ENCODE measurements at places on chromosomes 12 and 14.

DNA sequence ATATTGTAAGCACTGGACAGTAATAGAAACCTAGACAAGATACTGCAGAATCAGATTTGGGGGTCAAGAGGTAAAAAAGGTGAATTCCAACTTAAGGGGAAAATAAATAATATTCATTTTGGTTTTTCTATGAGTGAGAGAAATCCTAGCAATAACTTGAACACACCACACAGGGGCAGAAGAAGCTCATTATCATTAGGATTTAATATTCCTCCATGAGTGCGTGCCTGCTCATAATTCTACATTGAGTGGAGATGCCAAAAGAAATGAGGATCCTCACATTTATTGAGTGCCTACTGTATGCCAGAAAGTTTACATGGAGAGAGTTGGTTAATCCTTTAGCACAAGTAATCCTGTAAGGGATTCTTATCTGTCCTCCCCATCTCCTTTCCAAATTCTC is 40.5 kb upstream of the C14orf132 start:
- DNase-seq: no peak

DNA sequence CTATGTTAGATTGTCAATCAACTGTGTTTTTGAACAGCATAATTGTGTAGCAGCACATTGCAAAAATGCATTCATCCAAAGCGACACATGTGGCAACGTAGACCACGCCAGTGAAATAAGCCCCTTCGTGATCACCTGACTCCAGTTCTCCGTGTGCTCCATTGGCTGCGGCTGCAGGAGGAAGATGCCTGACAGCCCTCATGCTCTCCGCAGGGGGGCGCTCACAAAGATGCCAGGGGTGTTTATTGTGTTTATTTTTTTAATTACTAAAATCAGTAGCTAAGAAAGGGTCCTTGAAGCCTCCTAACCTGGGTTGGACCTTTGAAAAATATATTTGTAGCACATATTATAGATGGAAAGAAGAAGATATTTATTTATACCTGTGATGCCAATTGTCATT is 116.3 kb downstream of the SLC15A4 start:
- no peak for DNase-seq

DNA sequence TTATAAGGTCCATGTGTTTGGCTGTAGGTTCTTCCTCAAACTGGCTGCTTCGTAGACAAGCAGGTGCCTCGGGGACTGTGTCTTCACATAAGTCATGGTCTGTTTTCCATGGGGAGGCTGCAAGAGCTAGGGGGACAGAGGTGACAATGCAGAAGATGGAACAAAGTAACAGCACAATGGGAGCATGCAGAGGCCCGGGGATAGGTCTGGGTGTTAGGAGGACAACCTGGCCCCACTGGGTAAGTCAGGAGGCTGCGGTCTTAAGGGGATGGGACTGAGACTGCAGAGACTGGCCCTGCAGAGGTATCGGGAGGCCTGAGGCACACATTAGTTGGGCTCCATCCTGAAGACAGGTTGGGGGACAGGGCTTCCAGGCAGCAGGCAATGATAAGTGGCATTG is 88.9 kb downstream of the NTF3 start:
- no peak for DNase-seq

DNA sequence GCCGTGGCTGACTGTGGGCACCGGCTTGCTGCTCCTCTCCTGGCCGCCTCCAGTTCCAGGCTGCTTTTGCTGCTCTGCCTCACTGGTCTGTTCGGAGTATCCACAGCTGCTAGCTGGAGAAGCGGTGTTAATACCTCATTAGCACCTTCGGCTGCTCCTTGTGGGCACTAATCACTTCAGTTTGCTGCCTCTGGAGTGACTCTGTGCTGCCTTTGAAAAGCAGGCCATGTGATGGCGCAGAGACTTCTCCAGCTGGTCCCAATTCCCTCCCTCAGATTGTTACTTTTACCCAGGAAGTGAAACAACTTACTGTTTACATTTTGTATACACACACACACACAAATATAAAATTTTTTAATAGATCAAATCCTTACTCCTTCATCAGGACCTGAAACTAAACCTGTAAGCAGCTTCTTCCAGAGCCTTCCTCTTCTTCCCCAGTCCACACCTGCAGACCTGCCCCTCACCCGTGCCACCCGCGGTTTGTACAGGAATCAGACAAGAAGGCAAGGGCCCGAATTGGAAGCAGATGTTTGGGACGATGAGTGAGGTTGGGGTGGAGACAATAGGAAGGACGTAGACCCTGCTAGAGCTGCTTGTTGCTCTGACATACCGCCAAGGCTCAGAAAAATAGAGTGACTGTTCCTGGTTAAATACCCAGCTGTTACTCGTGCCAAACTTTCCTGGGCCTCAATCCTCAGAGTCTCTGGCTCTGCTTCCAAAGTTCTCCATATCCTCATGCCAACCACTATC is 41.5 kb upstream of the LTBP2 start:
- DNase-seq: no peak

DNA sequence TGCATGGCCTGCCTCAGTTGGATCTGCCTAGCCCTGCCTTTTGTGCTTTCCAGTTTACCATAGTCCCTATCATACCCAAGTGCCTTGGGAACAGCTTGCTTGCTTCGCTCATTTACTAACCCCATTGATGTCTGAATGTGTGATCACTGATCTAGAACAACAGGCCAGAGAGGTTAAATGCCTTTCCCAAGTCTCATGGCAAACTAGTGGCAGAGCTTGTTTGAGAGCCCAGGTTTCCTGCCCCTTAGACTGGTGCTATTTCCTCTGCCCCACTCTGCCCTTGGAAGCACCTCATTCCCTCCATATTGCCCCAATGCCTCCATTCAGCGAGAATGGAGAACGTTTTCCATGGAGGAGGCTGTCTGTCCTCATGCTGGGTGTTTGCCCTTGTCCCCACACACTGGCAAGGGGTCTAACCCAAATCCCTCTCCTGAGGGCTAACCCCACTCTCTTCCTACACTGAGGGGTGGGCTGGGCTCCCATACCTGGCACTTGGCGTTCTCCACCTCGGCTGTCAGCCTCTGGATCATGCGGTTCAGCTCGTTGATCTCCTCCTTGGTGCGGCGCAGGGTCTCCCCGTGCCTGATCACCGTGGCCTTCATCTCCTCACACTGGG is 19.8 kb downstream of the KRT7 start:
- no peak for DNase-seq

- no peak for DNase-seq
Observed at GRCh38 chr12:93526786-93527428, 45.6 kb upstream of the SOCS2 start.

- no peak for DNase-seq
Observed at GRCh38 chr12:26198742-26199141, 3.4 kb downstream of the SSPN start.

All from activated naive CD4-positive, alpha-beta T cell treated with anti-CD3 and anti-CD28 coated beads, Interleukin-2, amount 10 ng/mL, durations not matched to agents 7 days and 5 days (primary cell).